ENCODE measurements at places on chromosomes 6 and 20.

DNA sequence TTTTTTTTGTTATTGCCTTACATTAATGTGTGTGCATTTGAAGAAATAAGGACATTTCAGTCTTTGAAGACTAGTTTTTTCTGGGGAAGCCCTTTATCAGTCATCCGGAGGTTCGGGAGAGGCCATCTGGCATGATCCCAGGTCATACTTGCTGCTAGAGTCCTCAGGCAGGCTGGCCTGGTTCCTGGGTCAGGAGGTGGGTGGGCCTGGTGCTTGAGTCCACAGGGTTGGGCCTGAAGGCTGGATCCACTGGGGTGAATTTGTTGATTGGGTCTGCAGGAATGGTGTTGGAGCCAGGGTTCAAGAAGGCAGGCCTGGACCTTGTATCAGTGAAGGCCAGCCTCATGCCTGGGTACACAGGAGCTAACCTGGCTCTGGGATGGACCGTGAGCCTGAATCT, 15.8 kb upstream of the WFDC9 start:
- DNase-seq = no peak

- DNase-seq = no peak
These were observed 133.8 kb downstream of the CLIC5 start for GRCh38 chr6:45881705-45882467.

DNA sequence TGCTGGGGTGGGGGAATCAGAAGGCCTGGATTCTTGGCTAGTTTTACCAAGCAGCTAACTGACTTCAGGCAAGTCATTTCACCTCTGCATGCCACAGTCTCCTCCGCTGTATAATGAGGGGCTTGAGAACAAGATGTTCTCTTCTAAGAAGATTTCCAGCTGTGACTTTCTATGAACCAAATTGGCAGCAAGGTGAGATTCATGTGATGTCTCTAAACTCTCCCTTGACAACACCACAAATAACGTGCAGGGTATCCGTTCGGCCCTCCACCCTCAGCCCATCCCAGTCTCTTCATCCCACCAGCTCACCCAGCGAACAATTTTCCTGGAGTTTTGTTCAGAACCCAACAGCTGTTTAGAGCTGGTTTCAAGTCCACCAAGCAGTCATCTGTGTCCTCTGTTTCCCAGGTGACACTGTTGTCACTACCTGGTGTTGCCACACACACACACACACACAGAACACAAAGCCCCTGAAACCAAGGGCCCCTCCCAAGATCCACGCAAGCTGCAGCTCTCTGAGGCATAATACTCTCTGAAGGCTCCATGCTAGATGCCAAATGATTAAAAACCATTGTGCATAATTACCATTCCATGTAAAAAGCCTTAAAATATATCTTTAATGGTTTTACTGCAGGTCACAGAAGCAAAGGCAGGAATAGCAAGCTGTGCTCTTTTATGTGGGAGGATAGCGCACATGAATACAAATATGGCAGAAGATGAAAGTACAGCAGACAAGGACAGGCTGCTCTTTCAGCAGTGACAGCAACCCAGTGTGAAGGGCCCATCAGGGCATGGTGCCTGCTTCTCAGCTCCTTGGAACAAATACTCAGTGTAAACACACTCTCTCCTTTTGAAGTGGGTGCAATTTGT, 48.2 kb downstream of the ARHGAP18 start:
- DNase-seq = no peak

DNA sequence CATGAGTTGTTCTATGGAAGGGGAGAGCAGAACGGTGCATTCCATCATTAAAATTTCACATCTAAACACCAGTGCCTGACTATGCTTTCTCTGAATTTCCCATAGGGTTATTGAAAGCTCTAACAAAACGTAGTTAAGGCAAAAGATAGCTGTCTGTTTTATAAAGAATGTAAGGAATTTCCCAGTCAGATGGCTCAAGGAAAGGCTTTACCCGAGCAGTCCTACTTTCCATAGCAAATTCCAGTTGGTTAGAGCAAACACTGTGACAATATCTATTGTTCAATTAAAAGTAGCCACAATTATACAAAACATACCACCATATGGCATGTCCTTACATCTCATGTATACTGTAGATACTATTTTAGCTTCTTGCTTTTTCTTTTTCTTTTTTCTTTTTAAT, 1059.5 kb upstream of the FLRT3 start:
- no peak for DNase-seq

- no peak for DNase-seq
These were observed 3.0 kb upstream of the SRXN1 start for GRCh38 chr20:655726-656624.

DNA sequence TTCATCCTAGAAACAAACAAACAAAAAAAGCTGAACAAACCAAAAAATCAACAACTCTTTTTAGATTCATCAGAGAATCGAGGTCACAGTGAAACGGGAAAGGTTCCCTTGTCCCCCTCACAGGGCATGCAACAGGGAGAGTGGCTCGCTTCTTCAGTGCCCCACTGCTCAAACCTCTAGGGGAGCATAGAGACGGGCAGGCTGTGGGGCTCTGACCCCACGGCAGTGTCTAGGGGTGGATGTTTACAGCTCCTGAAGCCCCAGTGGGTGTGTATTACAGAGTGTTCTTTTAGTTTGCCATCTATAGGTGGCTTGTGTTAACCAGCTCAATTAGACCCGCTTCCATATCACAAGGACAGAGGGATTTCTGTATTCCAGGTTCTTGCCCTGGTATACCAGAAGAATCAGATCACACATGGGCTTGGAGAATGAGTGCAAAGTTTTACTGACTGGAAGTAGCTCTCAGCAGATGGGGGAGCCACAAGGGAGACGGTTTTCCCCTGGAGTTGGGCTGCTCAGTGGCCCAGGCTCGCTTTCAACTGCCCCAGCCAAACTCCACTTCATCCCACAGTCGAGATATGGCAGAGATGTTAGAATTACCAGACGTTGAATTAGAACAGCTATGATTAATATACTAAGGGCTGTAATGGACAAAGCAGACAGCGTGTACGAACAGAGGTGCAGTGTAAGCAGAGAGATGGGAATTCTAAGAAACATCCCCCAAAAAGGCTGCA, 192.6 kb upstream of the CST7 start:
- no peak for DNase-seq

DNA sequence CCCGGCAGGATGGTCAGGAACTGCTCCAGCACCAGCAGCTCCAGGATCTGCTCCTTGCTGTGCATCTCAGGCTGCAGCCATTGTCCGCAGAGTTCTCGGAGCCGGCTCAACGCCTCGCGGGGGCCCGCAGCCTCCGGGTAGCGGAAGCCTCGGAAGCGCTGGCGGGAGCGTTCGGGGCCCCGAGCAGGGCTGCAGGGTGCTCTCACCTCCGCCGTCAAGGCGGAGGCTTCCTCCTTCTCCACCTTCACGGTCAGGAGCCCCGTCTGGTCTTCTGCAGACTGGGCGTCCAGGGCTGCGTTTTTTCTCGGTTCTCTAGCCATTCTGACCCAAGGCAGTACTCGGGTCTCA, 434 bp downstream of the ZKSCAN4 start:
- no peak for DNase-seq

- no peak for DNase-seq
These were observed 95.4 kb downstream of the OGFRL1 start for GRCh38 chr6:71383901-71384489.

DNA sequence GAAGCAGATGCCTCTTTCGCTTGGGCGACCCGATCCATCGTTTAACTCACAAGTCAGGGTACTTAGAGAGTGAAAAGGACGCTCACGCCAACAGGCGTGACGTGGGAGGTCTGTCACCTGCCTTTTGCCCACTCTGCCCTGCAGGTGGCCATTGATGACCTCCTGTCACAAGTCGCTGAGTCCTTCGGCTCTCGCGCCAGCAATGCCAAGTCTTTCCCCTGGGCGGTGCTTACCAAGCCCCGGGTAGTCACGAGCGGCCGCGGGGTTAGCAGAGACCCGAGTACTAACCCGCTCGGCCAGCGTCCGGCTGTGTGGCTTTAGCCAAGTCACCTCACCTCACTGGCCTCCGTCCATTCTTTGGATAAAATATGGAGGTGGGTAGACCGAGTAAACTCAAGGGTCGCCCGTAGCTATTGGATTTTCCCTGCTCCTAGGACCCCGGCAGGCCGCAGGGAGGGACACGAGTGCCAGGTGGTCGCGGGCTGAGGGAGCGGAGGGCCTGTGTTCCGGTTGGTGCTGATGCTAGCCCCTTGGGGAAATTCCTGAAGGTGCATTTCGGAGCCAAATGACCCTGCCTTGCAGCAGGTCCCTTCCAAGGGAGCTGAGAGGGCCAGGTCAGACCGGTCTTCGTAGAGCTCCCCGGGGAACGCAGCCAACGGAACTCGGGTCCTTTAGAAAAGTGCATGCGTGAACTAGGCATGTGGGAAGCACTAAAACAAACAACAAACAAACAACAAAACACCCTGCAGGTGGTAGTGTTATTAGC, 668 bp downstream of the PKIB start:
- no peak for DNase-seq

- DNase-seq = no peak
These were observed 470.2 kb upstream of the BTBD3 start for GRCh38 chr20:11447371-11448100.

GRCh38 chr20:675033-675452, 559 bp downstream of the SCRT2 start:
- no peak for DNase-seq

All from foreskin keratinocyte (primary cell).